ENCODE measurements at places on chromosomes 1 and 21.

DNA sequence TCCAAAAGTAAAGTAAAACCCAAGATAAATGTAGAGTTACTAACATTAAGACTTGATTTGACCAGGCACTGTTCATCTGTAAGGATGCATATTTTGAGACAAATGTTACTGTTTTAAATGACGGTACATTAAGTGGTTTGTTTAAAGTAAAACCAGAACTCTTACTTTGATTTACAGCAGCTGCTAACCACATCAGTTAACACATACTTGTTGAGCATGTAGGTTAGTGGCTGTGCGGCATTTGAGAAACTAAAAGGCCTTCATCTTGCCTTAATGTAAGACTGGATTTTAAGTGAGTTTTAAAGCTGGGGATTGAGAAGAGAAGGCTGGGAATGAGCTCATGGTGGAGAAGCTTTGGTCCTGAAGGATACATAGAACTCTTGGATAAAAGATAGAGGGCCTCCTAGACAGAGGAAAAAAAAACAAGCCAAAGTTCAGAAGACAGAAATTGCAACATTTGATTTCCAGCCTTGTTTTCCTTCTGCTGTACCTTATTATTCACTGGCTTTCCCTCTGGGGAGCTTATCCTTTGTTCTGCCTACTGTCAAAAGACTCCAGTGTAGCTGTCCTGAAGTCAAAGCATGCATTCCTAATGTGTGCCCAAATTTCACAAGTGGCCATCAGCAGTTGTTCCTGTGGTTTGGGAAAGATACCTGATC lies 66.6 kb downstream of the MTR start:
- no peaks in the 10 kb centered on the region for H3K4me1 ChIP-seq
- no peaks in the 10 kb centered on the region for H3K27me3 ChIP-seq
- no peaks in the 10 kb centered on the region for H3K36me3 ChIP-seq
- no peak overlapping the region for H3K27ac ChIP-seq

DNA sequence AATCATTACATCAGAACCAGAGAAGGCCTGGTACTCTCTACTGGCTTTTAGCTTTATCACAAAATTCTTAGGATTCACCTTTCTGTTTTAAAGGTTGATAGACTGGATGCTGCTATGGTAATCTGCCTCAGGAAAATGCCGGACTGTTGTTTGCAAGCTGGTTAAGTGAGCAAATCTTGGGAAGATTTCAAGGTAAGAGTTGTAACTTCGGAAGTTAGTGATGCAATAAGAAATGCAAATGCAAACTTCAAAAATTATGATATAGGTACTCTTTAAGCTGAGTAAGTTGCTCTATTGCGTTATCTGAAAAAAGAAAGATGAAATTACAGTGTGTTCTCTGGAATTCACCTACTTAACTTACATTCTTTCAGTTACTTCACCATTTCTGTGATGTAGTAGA lies 4.4 kb upstream of the SLC16A1 start:
- no peaks in the 10 kb centered on the region for H3K36me3 ChIP-seq
- no peak overlapping the region for H3K27ac ChIP-seq
- no peaks in the 10 kb centered on the region for H3K4me1 ChIP-seq
- H3K4me3 ChIP-seq: no peak overlapping the region
- DNase-seq: no peak
- no peaks in the 10 kb centered on the region for H3K27me3 ChIP-seq

DNA sequence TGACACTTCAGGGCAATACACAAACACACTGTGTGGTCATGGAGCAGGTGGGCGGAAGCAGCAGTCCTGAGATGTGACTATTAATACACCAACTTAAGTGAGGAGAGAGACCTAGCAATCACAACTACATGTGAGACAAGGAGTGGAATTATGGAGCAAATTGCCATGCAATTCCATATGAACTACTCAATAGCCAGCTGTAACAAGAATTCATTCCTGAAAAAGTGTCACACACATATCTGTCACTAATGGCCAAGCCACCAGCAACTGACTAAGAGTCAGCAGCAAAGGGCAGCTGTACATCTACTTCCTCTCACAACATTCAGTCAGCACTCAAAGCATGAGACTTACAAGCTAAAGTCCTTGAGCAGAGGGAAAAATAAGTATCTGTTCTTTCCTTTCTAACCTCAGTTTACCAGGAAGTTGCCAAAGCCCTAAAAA lies 46.2 kb downstream of the GPR3 start:
- DNase-seq: no peak
- H3K36me3 ChIP-seq: no peaks in the 10 kb centered on the region
- H3K4me1 ChIP-seq: peaks cover 14% of the 10 kb centered on the region
- no peak overlapping the region for H3K27ac ChIP-seq
- no peak overlapping the region for H3K4me3 ChIP-seq

GRCh38 chr1:56433056-56433577 lies 146.2 kb downstream of the PLPP3 start:
- no peak overlapping the region for H3K27ac ChIP-seq
- no peak overlapping the region for H3K4me3 ChIP-seq
- H3K36me3 ChIP-seq: no peaks in the 10 kb centered on the region
- H3K27me3 ChIP-seq: no peaks in the 10 kb centered on the region
- DNase-seq: no peak
- no peaks in the 10 kb centered on the region for H3K4me1 ChIP-seq

DNA sequence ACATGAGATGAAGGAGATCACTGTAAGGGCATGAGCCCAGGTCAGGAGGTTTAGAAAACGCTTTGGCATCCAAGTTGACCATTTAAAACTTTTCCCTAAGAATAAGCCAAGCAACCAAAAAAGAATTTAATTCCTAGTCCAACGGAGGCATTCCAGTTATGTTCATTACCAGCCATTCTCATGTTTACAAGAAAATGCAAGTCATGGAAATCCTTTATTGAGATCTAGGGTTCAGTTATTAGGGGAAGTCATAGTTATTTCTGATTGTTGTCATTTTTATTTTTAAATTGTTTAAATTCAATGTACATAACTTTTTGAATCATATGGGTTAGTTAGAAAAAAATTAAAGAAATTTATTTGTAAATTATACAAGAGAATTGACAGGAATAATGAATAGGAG lies 24.5 kb downstream of the CFHR5 start:
- H3K27me3 ChIP-seq: no peaks in the 10 kb centered on the region
- H3K4me1 ChIP-seq: no peaks in the 10 kb centered on the region
- H3K4me3 ChIP-seq: no peak overlapping the region
- no peak for DNase-seq
- no peaks in the 10 kb centered on the region for H3K36me3 ChIP-seq
- H3K27ac ChIP-seq: no peak overlapping the region

- DNase-seq: no peak
- H3K4me3 ChIP-seq: no peak overlapping the region
- no peaks in the 10 kb centered on the region for H3K36me3 ChIP-seq
- H3K27ac ChIP-seq: no peak overlapping the region
- H3K27me3 ChIP-seq: no peaks in the 10 kb centered on the region
Observed at GRCh38 chr1:204621996-204622395, 63.5 kb downstream of the LRRN2 start.

GRCh38 chr1:43789604-43790550 lies 82.5 kb downstream of the ST3GAL3 start:
- no peak overlapping the region for H3K27ac ChIP-seq
- H3K27me3 ChIP-seq: no peaks in the 10 kb centered on the region
- H3K4me3 ChIP-seq: no peak overlapping the region
- H3K4me1 ChIP-seq: no peaks in the 10 kb centered on the region
- no peaks in the 10 kb centered on the region for H3K36me3 ChIP-seq

DNA sequence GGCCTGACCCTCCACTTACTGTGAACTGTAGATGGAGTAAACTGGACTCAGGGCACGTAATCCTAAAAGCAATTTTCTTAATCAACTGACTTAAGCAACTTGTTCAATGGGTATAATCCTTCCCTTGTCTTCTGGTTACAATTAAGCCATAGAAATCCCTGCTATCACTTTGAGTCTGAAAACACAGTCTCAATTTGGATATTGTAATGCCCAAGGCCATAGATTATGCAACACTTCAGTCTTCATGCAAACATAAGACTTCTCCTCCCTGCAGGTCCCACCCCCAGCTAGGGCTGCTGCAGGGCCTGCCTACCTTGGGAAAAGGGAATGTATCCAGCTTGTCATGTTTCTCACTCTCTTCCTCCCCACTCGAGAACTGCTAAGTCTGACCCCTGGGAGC lies 6.2 kb upstream of the SLC5A9 start:
- H3K36me3 ChIP-seq: no peaks in the 10 kb centered on the region
- H3K4me1 ChIP-seq: no peaks in the 10 kb centered on the region
- no peak overlapping the region for H3K27ac ChIP-seq
- no peaks in the 10 kb centered on the region for H3K27me3 ChIP-seq
- no peak overlapping the region for H3K4me3 ChIP-seq
- DNase-seq: no peak

DNA sequence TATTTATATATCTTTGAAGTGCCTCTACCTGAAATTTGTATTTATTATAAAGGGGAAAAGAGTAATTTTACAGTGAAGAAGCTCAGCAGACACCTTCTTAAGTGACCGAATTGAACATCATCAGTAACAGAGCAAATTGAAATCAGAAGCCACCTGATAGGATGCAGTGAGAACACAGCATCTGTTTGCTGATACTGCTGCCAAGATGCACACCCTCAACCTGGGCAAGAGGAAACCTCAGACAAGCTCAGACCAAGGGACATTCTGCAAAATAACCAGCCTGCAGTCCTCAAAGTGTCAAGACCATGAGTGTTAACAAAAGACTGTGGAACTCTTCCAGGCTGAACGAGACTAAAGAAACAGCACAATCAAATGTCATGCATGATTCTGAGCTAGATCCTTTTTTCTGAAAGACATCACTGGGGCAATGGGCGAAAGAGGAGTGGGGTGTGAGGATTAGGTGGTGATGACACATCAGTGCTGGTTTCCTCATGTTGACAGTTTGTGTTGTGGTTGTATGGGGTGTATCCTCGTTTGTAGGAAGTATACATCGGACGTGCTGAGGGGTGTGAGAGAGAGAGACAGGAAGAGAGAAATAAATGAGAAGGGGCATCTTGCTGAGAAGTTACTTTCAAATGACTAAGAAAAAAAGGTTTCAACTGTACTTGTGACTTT lies 103.7 kb downstream of the ABCA4 start:
- H3K4me3 ChIP-seq: no peak overlapping the region
- no peaks in the 10 kb centered on the region for H3K27me3 ChIP-seq
- no peaks in the 10 kb centered on the region for H3K36me3 ChIP-seq
- H3K27ac ChIP-seq: no peak overlapping the region
- DNase-seq: no peak

DNA sequence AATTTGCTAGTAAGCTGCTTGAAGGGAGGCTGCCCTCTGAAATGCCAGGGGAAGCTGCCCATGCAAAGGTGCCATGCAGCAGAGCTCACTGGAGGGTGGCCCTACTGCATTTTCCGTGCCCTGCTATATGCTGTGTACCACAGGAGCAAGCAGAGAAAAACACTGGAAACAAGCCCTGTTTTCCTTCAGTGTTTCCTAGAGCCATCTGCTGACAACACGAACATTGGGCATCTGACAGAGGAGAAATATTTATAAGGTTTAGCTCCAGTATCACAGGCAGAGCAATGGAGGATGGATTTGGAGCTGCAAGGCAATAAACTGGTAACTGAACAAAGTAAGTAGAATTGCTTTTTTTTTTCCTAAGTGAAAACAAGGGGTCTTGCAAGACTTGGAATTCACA lies 198.4 kb downstream of the USP25 start:
- H3K27ac ChIP-seq: no peak overlapping the region
- no peak for DNase-seq
- H3K36me3 ChIP-seq: no peaks in the 10 kb centered on the region
- no peak overlapping the region for H3K4me3 ChIP-seq
- H3K27me3 ChIP-seq: no peaks in the 10 kb centered on the region
- H3K4me1 ChIP-seq: no peaks in the 10 kb centered on the region

DNA sequence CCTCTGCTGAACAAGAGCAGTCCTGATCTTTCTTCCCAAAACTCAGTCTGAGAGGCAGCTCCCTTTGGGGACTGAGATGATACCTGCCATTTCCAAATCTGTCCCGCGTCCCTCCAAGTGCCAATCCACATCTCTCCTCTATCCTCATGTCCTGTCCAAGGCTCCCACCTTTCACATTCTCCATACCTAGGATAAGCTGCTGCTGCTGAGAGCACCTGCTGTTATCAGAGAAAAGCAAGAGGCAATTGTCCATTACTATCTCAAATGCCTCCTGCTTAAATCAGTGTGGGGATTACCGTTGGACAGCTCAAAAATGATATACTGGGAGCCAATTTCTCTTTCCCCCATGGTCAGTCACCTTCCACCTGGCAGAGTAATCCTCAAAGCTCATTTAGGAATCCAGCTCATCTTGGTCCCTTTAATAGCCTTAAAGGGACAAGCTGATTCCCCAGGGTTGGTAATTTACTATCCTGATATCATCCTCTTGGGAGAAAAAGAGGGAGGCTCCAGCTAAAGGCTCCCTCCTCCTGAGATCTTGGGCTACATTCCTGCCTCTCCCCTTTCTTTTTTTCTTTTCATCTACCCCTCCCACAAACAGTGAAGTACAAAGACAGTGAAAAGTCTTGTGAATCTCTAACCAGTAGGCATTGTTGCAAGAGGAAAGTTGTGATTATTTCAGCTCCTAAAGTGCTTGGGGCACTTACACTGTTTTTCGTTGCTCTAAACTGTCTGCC lies 278.1 kb upstream of the CAMK1G start:
- H3K36me3 ChIP-seq: no peaks in the 10 kb centered on the region
- H3K27ac ChIP-seq: no peak overlapping the region
- H3K4me1 ChIP-seq: no peaks in the 10 kb centered on the region
- DNase-seq: no peak
- H3K27me3 ChIP-seq: no peaks in the 10 kb centered on the region
- H3K4me3 ChIP-seq: no peak overlapping the region

- no peak overlapping the region for H3K27ac ChIP-seq
- no peaks in the 10 kb centered on the region for H3K27me3 ChIP-seq
- no peak overlapping the region for H3K4me3 ChIP-seq
- no peak for DNase-seq
- H3K4me1 ChIP-seq: no peaks in the 10 kb centered on the region
Observed at GRCh38 chr1:11198851-11199594, 9.9 kb downstream of the ANGPTL7 start.

- no peaks in the 10 kb centered on the region for H3K27me3 ChIP-seq
- H3K27ac ChIP-seq: no peak overlapping the region
- H3K4me1 ChIP-seq: no peaks in the 10 kb centered on the region
- DNase-seq: no peak
- H3K4me3 ChIP-seq: no peak overlapping the region
Observed at GRCh38 chr1:64220241-64220640, 16.8 kb downstream of the UBE2U start.

- H3K4me3 ChIP-seq: no peak overlapping the region
- no peaks in the 10 kb centered on the region for H3K36me3 ChIP-seq
- H3K27ac ChIP-seq: no peak overlapping the region
- H3K4me1 ChIP-seq: no peaks in the 10 kb centered on the region
- DNase-seq: no peak
Observed at GRCh38 chr1:197224160-197224559, 43.9 kb upstream of the CRB1 start.

- no peak overlapping the region for H3K27ac ChIP-seq
- no peaks in the 10 kb centered on the region for H3K4me1 ChIP-seq
- H3K27me3 ChIP-seq: no peaks in the 10 kb centered on the region
- no peaks in the 10 kb centered on the region for H3K36me3 ChIP-seq
- H3K4me3 ChIP-seq: no peak overlapping the region
Observed at GRCh38 chr1:119966020-119966419, 69.7 kb upstream of the ADAM30 start.

All from prostate gland (tissue), 2 donors.